ENCODE measurements at places on chromosomes 7 and 10.

DNA sequence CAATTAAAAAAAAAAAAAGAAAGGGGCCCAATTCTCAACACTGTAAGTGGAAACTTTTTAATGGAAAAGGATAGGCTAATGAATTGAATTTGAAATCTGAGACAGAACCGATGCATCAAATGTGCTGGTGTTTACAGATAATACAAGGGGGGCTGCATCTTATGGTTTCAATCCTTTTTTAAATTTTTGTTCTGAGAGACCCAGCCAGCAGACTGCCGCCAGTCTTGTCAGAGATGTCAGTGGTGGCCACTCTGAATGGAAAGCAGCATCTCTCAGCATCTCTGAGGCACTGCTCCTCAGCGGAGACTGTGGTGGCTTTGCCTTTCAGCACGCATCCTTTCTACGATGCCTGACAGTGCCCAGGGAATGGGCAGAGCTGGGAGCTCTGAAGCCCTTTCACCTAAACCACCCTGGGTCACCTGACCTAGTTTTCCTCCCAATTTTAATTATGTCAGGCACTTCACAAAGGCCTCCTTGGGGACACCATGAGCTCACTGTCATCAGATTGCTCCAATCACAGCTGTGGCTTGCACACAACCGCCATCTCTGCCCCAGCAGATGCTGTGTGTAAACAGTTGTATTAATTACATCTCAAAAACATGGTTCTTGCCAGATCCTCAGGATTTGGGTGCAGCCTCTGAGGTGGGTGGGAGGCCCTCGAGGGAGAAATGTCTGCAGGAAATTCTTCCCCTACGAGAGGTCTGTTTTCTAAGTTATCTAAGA is 81.2 kb downstream of the EGFR start:
- DNase-seq = no peak

DNA sequence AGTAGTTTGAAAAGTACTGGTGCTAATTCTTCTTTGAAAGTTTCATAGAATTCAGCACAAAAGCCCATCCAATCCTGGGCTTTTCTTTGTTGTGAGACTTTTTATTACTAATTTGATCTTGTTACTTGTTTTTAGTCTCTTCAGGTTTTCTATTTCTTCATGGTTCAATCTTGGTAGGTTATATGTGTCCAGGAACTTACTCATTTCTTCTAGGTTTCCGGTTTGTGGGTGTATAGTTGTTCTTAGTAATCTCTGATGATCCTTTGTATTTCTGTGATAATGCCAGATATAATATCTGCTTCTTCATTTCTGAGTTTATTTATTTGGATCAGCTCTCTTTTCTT is 147.5 kb downstream of the RTKN2 start:
- DNase-seq = no peak

DNA sequence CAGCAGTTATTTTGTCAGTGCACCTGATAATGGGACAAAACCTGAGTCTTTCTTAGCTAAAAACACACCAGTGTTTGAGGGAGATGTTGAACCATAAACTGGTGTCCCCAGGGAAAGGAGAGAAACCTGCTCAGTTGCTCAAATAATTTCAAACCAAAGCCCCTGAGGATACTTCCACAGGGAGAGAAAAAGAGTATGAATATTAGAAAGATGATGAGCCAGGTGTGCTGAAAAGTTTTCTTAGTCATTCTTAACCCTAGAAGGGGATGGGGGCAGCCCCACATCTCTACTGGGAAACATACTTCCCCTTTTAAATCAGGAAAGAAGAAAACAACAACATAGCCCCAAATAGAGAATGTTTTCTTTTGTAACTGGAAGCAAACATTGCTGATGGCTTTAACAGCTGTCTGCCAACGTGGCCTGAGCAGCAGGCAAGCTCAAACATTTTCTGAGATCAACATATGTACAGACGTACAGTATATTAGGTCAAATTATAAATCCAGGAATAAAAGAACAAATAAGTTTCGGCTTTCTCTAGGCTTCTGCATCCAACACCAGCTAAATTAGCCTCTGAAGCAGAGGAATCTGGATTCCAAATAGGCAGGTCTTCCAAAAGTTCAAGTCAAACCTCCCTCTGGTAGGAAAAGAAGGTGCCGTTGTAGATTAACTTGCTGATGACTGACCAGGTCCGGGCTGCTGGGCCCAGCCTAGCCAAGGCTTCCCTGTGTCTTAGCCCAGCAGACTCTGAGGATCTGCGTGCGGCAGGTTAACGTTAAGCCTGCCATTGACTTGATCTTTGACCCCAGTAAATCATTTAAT is 30.5 kb upstream of the FBXW4 start:
- no peak for DNase-seq

- DNase-seq = no peak
Measured at GRCh38 chr10:42976351-42977031, 100.4 kb upstream of the RET start.

DNA sequence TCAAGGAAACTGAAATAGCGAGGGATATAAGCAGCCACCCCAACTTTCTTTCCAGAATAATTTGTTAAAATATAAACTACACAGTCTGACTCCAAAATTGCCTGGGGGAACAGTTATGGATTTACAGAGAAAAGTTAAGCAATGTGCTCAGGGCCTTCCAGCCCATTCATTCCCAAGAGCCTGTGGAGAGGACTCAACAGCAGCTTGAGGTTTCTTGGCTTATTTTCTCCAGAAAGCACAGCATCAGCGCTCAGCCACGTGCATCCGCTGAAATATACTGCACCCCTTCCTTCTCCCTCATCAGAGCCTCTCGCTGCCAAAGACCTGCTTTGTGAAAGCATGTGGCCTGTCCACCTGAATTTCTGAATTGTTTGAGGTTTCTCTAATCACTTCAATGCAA is 375.2 kb upstream of the VWC2 start:
- no peak for DNase-seq

DNA sequence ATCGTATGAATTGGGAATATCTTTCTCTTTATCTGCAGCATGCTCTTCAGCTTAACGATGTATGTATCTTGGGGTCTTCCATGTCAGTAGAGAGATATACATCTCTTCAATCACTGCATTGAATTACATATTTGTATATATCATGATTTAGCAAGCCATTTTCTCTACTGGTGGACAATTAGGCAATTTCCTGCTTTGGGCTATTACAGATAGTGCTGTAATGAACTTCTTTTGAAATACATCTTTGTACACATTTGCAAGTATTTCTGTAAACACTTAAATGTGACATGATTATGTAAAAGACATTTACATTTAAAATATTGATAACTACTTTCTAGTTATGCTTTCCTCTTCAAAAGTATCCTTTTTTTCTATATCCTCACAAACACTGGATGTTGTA is 199.0 kb downstream of the PPP1R9A start:
- DNase-seq = no peak

- no peak for DNase-seq
Measured at GRCh38 chr10:14609178-14609577, 165.5 kb downstream of the FAM107B start.

- DNase-seq = no peak
Measured at GRCh38 chr10:98456043-98456570, 9.4 kb upstream of the HPS1 start.

DNA sequence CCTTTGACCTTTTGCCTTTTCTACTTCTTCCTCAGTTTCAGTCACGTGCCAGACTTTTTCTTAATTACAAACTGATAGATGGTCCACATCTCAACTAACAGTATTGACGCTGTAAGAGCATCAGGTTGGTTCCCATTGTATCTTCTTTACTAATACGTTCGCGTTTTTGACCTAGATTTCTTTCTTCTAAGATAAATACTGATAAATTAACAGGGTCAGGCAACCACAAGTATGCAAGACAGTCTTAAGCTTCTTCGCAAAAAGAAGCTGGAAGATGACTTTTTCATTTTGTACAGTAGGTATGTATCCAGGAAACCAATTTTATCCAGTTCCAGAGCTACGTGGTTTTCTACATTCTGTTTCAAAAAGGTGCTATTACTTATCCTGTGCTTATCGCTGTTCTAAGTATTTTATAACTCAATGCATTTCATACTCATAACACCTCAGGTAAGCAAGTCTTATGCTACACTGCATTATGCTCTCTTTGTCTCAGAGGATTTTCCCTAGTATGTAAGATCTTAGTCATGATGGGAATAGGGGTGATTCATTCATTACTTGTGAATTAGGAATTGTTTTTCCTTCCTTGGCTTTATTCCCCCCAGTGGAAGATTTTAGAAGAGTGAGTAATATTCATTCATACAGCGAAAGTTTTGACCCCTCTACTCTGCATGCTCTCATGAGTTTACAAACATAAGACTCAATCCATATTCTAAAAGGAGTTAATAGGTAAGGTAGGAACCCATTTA is 955 bp downstream of the DUS4L start:
- DNase-seq = no peak

DNA sequence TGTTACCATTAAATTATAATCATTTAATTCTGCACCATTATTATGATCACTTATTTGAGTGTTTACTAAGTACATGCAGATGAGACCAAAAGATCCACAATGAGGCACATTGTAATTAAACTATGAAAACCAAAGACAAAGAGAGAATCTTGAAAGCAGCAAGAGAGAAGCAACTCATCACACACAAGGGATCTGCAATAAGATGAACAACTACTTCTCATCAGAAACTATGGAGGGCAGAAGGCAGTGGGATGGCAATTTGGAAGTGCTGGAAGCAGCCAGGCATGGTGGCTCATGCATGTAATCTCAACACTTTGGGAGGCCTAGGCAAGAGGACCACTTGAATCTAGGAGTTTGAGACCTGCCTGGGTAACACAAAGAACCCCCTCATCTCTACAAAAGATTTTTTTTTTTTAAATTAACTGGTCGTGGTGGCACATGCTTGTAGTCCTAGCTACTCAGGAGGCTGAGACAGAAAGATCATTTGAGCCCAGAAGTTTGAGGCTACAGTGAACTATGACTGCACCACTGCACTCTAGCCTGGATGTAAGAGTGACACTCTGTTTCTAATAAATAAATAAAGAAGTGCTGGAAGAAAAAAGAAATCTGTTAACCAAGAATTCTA is 47.7 kb downstream of the CDK6 start:
- no peak for DNase-seq

DNA sequence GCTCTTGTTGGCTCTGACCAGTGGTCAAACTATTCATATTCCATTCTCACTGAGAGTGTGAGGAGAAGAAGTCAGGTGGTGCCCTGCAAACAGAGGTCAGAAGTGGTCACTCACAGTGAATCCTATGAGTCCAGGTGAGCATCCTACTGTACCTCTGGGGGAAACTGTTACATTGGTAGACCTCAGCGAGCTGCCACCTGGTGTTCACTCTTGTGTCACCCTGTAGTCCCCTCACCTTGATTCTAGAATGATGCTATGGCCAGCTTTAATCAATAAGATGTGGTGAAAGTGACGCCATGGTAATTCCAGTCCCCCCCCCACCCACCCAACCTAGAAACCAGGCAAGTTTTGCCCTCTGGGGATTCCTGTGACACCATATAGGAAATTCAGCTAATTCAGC is 1.2 kb upstream of the AMPH start:
- no peak for DNase-seq

GRCh38 chr7:21371360-21371759 is 56.5 kb upstream of the SP4 start:
- no peak for DNase-seq

- no peak for DNase-seq
Measured at GRCh38 chr7:70426249-70426880, 705.6 kb upstream of the GALNT17 start.

- DNase-seq = no peak
Measured at GRCh38 chr7:89451911-89452310, 656.4 kb upstream of the TEX47 start.

- no peak for DNase-seq
Measured at GRCh38 chr7:15916681-15917380, 230.3 kb upstream of the MEOX2 start.

- DNase-seq = no peak
Measured at GRCh38 chr10:58508316-58508715, 4.4 kb upstream of the BICC1 start.

DNA sequence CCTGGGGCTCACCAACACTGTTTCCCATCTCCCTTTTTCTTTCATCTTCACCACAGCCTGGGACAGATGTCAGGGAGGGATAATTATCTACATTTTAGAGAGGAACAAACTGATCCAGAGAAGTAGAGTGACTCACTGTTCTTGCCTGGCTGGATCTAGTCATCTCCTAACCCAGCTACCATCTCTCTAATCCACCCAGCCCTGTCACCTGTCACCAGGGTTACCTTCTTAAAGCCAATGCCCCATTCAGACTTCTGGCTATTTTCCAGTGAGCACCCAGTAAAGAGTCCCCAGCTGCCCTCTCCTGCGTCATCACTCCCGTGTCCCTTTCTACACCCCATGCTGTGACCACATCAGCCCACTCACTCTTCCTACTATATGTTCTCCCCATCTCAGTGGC is 68.4 kb upstream of the DUSP5 start:
- DNase-seq = no peak

GRCh38 chr10:9605231-9605630 is 1412.4 kb upstream of the CELF2 start:
- no peak for DNase-seq

DNA sequence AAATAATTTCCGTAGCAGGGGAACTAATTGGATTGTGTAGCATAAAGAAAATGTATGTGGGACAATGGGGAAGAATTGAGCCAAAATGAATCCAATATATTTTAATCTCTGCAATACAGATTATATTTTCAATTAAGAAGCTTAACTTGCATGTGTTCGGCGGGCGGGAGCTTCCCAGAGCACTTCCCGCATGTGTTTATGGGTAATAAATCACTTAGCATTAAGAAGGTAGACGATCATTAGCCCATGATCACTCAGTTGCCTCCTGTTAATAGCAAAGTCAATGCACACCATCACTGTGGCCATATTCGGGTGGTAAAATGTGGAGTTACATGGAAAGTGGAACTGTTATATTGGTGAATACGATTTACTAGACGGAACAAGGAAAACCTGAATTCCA is 122.9 kb upstream of the INSYN2A start:
- no peak for DNase-seq

DNA sequence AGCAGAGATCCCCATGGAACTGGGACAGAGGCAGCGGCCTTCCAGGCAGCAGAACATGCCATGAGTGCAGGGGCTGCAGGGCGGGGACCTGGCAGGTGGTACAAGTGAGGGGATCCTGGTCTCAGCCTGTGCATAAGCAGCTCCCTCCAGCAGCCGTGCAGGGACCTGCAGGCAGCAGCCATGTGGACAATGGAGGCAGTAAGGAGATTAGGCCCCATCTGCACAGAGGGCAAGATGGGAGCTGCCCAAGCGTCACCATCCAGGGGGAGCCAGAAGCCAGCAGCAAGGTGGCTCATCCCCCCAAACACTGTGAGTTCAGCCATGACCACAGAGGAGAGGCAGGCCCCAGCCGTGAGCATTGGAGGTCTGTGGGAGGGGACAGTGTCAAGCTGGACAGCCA is 3.1 kb downstream of the DDC start:
- DNase-seq = no peak

DNA sequence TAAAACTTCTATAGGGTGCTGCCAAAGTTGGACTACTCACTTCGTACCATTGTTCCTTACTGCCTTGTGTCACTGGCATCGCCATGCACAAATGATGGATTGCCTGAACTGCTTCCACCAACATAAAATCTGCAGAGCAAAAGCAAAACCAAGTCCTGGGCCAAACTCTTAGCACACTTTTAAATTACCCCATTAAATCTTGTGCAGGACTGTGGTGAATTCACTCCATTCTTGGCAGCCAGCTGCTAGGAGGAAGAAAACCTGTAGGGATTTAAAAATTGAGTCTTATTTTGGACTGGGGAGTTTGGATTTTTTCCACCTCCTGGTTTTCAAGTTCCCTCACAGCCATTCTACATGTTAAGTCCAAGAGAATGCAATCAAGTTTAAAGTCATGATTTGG is 646.9 kb downstream of the SORCS3 start:
- DNase-seq = no peak

GRCh38 chr7:106858618-106859532 is 6.2 kb upstream of the PIK3CG start:
- DNase-seq = no peak

Data from CD4-positive, alpha-beta T cell treated with Interleukin-6 for 4 hours (primary cell).